NCI-H748 treated with DMSO at 0.1 percent for 48 hours (cell line): ENCODE measurements at places on chromosomes 3 and 15.

GRCh38 chr3:140355481-140355880, 322.4 kb upstream of the TRIM42 start:
- no peak for DNase-seq

DNA sequence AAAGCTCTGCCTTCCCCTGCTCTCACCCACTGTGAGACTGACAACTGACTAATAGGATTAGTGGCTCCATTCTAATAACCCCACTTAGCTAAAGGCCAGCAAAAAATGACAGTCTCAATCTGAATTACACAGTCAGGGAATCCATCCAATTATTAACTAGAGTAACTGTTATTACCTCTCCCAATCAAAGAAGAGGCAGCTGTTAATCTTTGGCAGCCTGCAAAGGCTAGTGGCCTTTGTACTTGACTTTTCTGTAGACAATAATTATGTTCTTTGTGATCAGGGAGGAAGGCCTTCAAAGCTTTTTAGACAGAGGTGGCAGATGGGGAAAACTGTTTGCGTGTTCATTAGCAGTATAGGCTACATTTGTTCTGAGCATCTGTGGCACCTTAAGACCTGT, 177.7 kb downstream of the ISL2 start:
- DNase-seq = peak; percentile 82

- no peak for DNase-seq
These were observed 2.8 kb upstream of the GP5 start for GRCh38 chr3:194401868-194402329.

DNA sequence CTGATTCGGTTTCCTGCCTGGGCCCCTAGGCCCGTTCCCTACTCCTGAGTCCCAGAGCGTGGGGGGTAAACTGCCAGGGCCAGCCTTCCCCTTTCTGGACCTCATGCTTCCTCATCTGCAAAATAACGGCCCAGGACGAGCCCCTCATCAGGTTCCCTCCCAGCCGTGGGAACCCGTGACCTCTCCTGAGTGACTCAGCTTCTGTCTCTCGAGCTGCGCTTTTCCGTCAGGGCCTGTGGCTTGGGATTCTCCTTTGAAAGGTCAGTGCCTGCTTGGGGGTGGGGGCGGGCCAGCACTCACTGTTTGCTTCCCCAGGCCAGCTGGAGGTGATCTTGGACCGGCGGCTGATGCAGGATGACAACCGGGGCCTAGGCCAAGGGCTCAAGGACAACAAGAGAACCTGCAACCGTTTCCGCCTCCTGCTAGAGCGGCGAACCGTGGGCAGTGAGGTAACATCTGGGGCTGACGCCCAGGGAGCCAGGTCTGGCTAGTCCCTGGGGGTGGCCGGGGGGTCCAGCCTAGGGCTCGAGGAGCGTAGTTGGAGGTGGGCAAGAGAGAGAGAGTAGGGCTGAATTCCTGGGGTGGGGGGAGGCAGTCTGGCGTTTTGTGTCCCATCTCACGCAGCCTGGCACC, 12.8 kb downstream of the MAN2A2 start:
- DNase-seq = no peak
